ENCODE measurements at places on chromosomes 1 and 21.

DNA sequence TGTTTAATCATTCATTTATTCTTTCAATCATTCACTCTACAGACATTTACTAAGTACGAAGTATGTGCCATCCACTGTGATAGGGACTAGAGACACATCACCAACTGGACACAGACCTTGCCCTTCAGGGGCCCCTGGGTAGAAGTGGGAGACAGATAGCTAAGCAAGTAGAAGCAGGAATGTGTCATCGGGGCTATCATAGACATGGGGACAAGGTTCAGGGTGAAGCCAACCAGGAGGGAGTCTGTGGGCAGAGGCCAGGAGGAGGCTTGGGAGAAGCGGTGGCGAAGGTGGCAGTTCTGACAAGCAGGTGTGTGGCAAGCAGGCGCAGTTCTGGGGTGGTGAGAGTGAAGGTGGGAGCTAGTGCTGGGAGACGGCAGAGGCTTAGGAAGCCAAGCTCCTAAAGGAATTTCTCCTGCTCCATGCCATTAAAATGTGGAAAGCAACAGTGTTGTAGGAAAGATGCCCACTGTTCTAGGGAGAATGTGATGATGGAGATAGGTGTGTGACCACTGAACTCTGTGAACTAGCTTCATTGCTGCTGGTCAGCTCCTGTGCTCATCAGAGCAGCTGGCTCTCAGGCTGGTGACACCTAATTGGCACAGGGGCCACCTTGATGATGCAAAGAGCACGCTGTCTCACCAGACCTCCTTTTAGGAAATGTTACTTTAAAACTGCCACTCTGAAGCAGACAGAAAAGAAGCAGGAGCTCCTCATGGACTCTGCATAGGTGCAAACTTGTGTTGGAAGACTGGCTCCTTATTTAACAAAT, 79.7 kb upstream of the LPGAT1 start:
- no peak for DNase-seq

GRCh38 chr1:60825593-60825992, 256.8 kb upstream of the NFIA start:
- no peak for DNase-seq

DNA sequence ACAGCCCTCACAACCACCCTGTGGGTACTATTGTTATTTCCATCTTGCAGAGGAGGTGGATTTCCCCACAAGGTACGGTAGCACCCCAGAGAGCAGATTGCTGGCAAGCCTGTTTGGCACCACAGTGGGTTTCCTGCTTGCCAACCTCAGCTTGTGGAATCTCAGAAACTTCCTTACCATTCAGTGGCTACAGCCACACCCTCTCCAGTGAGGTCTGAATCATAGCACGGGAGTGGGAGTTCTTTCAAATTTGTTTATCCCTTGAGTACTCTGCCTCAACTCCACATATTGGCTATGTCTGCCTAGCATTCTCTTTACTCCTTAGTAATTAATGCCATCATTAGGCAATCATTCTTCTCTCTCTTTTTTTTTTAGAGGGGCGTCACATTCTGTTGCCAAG, 162.1 kb downstream of the PTPRU start:
- DNase-seq, result no peak

DNA sequence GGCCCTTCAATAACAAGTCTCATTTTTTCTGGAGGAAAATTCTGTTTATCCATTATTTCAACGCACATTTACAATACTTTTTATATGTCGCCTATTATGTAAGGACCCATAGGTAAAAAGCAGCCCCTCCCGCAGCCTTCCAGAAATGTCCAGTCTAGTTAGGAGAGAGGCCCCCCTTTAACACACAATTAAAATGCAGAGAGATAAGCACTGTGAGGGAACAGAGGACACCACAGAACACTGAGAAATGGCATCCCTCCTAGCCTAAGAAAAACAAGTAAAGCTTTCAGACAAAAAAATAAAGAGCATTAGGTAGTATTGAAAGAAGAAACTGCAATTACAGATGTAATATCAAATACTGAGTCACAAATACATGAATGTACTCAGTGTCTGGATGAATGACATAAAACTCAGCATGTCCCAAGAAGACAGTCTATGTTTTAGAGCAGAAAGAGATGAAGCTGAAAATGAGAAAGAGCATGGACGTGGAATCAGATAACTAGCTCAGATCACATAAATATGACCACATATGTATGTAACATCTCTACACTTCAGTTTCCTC, 62.9 kb downstream of the DAB1 start:
- DNase-seq, result no peak

DNA sequence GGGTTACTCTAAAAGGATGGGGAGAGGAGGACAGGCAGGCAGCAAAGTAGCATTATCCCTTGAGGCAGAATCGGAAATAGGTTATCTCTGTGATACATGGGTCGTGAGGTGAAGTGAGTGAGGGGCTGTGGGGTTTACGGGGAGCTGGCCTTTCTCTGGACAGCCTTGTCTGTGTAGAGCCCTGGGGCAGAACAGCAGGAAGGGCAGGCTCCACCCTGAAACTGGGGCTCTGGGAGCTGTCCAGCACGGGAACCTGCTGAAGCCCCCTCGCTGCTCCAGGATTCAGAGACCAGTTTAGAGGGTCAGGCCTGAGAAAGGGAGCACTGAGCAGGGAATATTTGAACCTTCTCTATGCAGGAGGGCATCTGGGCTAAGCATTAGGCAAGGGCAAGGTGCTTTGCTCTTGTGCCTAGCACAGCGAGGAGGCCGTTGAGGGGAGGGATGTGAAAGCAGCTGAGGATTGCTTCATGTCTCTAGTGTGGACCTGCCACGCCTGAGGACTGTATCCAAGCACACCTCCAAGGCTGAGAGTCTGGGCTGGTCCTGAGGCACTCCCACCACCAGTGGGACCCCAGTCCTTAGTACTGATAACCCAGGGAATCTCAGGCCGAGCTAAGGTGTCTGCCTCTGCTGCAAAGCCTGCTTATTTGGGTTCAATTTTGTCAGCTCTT, 55.8 kb downstream of the NAV1 start:
- no peak for DNase-seq

GRCh38 chr1:192604979-192605620, 29.5 kb downstream of the RGS1 start:
- DNase-seq, result no peak

DNA sequence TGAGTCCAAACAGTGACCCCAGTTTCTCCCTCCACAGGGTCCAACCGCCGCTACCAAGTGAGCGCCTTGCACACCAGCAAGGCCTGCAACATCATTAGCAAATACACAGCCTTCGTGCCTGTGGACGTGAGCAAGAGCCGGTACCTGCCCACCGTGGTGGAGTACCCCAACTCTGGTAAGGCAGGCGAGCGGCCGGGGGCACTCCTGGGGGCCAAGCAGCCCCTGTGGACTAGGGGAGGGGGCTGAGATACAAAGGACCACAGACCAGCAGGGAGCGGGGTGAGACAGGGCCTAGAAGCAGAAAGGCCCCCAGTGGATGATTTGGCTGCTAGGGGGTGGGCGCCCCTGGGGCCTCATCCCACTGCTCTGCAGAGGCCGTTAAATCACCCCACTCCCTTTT, 54.7 kb downstream of the VWA5B1 start:
- no peak for DNase-seq

GRCh38 chr1:17056551-17056950, 2.7 kb upstream of the SDHB start:
- no peak for DNase-seq

GRCh38 chr1:231628207-231628876, 1.8 kb downstream of the DISC1 start:
- DNase-seq, result no peak

GRCh38 chr1:225277445-225277844, 150.4 kb downstream of the LBR start:
- DNase-seq, result no peak

- DNase-seq, result no peak
Measured at GRCh38 chr1:55054396-55054795, 15.0 kb downstream of the PCSK9 start.

- no peak for DNase-seq
Measured at GRCh38 chr1:192706936-192707335, 71.0 kb downstream of the RGS13 start.

DNA sequence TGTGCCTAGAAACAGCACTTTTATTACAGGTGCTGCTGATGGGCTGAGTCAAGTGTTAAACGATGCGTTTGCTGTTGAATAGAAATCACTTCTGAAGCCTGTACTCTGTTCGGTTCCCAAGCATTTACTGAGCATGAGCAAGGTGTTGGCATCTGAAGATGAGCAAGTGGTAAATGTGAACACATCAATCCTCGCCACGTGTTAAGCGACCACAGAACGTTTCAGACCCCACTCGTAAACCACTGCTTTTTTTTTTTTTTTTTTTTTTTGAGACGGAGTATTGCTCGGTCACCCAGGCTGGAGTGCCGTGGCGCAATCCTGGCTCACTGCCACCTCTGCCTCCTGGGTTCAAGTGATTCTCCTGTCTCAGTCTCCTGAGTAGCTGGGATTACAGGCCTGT, 241.2 kb downstream of the SETD4 start:
- DNase-seq, result no peak

- no peak for DNase-seq
Measured at GRCh38 chr1:25821112-25821476, 1.3 kb downstream of the MTFR1L start.

DNA sequence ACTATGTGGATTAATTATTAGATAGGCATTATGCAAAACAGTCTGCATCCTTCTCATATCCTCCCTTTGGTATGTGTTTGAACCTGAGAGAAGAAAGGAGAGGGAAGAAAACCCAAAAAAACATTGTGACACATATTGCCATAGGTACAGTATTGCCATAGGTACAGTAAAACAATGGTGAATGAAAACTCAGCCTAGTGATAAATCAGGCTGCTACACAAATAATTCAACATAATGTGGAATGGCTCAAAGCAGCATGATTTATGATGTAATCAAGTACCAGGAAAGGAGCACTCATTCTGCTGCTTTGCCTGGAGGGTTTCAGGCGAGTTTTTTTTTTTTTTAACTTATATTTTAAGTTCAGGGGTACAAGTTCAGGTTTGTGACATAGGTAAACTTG, 213.9 kb upstream of the LYPLAL1 start:
- DNase-seq, result no peak

- no peak for DNase-seq
Measured at GRCh38 chr1:52906135-52906603, 15.4 kb downstream of the ECHDC2 start.

DNA sequence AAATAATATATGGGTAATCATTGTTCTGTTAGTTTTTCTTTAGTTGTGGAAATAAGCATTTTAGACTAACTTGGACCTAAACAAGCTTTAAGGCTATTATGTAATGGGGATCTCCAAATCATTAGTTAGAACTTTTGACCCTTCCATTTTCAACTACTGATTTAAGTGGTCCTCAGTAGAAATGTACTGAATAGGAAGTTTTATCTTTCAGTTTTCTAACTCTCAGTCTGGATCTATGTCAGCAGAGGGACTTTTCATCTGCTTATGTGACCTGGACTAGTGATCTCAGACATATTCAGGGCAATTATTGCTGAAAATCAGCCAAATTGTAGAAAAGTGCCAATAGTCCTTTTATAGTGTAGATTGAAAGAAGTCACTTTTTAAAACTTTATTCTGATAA, 56.0 kb downstream of the SASS6 start:
- DNase-seq, result no peak

- peak; percentile 80 for DNase-seq
Measured at GRCh38 chr1:206479183-206480125, 9.2 kb downstream of the IKBKE start.

- no peak for DNase-seq
Measured at GRCh38 chr1:162740755-162741154, 49.7 kb upstream of the HSD17B7 start.

DNA sequence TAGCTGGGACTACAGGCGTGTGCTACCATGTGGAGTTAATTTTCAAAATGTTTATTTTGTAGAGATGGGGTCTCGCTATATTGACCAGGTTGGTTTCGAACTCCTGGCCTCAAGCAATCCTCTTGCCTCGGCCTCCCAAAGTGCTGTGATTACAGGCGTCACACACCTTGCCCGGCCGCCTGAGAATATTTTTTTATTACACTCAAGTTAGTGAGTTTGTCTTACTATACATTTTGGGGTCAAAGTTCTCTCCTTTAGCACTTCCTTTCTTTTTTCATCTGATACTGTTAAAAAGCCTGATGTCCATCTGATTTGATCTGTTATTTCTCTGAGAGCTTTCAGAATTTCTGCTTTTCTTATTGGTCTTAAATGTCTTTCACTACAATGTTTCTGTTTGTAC, 128.8 kb downstream of the KIAA0319L start:
- no peak for DNase-seq

- DNase-seq, result peak; percentile 82
Measured at GRCh38 chr1:91166106-91166712, 144.4 kb upstream of the ZNF644 start.

GRCh38 chr1:231091831-231092301, 51.8 kb upstream of the FAM89A start:
- DNase-seq, result peak; percentile 4

Measured in Ammon's horn (tissue), 1 donor.